Stimulated activated CD8-positive, alpha-beta memory T cell treated with anti-CD3 and anti-CD28 coated beads, Interleukin-15, amount 100 ng/mL, for 48 hours (primary cell): ENCODE measurements at places on chromosomes 6 and 20.
A peak's percentile ranks its signal among the peaks of the same experiment; 100 is the strongest.

DNA sequence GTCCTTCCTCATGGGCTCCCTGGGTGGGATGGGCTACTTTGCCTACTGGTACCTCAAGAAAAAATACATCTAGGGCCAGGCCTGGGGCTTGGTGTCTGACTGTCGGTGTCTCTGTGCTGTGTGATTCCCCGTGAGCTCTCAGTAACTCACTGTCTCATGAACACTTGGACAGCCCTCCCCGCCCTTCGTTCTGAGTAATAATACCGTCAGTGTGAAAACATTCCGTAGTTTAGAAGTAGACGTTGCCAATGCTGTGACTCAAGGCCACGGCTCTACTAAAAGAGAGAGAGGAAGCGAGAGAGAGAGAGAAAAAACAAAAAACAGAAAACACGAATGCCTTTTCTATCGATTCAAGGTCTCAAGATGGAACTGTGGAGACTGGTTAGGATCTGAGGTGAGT is 31.8 kb downstream of the FITM2 start:
- DNase-seq, result no peak

DNA sequence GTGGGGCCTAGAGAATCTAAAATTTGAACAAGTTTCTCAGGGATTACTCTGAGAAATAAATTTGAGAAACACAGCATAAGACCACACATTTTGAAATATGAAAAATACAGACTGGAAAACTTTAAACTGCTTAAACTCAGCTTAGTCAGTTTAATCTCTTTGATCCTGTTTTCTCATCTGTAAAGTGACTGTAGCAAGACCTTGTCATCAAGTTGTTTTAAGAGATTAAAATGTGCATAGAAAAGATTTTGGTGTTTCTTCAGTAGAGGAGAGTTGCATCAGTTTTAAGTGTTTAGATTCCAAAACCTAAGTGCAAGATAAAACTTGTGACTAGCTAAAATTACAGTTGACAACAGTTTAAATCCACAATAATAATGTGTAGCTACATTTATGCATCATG is 8.1 kb upstream of the BCKDHB start:
- DNase-seq, result no peak

DNA sequence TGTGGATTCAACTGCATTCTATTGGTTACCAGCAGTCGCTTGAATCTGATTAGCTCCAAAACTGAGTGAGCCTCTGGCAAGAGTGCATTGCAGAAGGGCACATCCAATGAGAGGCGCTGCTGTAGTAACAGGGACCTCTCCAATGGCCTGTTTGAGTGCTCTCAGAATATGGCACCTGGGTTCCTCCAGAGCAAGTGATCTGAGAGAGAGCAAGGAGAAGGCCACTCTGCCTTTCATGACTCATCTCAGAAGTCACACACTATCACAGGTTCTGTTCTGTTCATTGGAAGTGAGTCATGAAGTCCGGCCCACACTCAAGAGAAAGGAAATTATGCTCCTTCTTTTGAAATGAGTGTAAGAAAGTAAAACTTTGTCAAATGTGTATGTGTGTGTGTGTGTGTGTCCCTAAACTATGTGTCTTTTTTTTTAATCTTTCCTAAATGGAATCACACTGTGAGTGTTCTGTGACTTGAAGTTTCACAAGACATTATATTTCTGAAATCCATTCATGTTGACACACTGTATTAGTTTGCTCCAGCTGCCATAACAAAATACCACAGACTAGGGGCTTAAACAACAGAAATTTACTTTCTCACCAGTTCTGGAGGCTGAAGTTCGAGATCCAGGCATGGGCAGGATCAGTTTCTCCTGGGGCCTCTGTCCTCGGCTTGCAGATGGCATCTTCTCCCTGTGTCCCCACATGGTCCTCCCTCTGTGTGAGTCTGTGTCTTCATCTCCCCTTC is 138.3 kb upstream of the CDYL start:
- peak; percentile 18 for DNase-seq

DNA sequence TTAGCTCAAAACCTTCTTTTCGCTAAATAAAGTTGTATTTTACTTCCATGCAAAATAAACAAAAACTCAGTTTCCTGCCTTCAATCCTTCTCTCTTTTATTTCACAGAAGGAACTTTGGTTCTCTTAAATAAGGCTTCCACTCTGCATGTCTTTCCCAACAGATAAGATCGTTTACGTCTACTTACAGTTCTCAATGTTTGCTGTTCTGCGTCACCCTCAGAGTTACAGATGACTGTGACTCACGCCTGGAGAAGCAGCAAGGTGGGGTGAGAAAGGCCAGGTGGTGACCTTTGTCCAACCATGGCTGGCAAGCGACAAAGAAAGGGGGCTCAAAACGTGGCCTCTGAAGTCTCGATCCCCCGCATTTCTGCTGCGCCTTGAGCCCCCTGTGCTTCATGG is 51.4 kb upstream of the RPS6KA2 start:
- no peak for DNase-seq

DNA sequence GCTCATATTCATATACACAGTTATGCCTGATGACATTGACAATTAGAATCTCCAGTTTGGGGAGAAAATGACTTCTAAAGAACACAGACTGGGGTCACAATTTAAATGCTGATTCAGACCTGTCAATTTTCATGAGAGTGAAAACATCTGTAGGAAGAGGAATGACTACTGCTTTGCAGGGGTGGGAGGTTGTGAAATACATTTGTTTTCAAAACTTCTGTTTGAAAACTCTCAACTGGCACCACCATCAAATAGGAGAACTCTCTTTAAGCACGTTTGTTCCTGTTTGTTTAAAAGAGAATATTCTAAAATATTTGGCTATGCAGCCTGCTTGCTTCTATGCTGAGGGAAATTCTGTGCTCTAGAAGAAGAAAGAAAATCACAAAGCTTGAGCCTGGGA is 50.8 kb upstream of the ADGRF5 start:
- no peak for DNase-seq

- DNase-seq, result no peak
Measured at GRCh38 chr6:42615518-42615917, 51.7 kb downstream of the UBR2 start.

GRCh38 chr6:106059331-106059730 is 26.8 kb upstream of the PRDM1 start:
- DNase-seq, result no peak

GRCh38 chr6:107634324-107635056 is 144.6 kb downstream of the SOBP start:
- peak; percentile 18 for DNase-seq

- no peak for DNase-seq
Measured at GRCh38 chr6:74289884-74290283, 593.9 kb downstream of the CD109 start.

GRCh38 chr20:1184638-1185315 is at the start of gene TMEM74B:
Gene TMEM74B, minus strand, starts transcription at chr20:1184981. Its CDS starts 1,180 bp downstream, at chr20:1183801.
- no peak for DNase-seq

DNA sequence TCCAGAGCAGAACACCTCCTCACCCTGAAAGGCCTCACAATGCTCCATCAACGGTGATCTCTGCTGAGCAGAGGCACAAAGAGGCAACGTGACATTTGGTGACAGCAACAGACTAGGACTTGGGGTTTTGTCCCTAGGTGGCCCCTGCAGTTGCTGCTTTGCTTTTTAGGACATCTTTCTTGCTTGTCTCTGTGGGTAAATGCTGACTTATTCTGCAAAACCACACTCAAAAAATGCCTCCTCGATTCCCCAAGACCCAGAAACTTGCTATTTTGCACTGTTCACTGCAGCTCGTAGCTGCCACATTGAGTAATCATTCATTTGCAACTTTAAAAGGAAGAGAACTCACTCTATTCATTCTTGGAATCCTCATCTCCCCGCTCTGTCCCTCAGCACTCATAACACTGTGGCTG is 209.9 kb downstream of the LY86 start:
- peak; percentile 16 for DNase-seq

DNA sequence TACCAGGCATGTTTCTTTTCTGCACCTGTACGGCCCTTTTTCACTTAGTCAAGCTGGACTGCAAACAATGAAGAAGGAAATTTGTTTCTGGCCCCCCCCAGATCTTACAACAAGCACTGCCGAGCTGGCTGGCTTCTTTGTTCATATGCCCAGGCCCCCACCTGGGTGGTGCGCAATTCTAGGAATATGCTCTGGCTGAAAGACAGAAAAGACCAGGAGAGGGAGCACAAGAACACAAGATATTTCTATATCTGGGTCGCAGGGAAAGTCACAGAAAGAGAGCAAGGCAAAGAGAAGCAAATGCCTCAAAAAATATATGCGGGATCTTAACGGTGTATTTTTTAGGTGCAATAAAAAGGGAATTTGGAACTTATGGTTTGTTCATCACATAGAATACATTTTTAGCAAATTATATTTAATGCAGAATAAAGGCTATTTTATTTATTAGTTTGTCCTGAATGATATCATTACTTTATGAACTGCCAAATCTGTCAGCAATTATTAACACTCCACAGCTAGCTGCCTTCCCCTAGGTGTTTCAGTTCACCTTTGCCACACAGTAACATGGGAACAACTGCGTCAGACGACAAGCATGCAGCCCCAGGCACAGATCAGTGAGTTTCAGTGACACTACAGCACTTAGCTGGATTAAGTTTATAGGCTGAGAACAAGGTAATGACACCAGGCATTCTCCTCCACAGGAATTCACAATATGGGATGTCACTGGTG is 76.5 kb downstream of the GJA10 start:
- no peak for DNase-seq

GRCh38 chr6:102298051-102298450 is 904.5 kb downstream of the GRIK2 start:
- no peak for DNase-seq

GRCh38 chr20:37345339-37346235 is at the start of gene SRC:
Gene SRC, plus strand, starts transcription at chr20:37346140. Its CDS starts 38,014 bp downstream, at chr20:37384154.
- DNase-seq, result peak; percentile 6

- DNase-seq, result no peak
Measured at GRCh38 chr6:43283905-43284304, 14.2 kb upstream of the SLC22A7 start.

DNA sequence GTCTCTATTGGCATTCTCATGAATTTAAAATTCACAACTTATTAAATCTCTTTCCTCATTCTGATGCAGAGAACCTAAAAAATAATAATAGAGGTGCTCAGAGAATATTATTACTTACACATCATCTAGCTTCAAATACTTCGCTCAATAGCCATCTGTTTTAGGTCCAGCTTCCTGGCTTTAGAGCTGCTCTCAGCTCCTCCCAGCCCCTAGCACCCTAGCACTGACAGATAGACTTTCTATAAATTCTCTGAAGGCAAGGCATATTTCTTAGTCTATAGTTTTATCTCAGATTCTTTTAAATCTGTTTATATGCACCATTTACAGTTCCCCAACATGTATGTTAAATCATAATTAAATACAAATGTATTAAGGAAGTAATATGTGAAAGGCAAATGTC is 281.3 kb downstream of the PTPRK start:
- no peak for DNase-seq

DNA sequence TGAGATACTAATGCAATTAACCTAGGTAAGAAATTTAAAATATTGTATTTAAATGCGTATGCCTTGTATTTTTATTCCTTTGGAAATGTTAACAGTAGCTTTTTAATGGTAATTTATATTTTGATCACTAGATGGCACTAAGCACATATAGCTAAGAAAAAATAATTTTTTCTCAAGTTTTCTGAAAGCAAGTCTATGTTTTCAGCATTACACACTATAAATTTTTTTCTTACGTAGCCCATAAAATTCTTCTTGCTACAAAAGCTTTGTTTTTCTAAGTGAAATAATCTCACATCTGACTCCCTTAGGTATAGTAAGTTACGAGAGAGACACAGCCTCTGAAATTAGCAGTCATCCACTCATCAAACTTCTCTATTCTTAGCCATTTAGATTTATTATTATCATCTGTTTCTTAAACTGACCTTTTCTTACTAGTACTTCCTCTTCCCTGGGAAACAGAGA is 35.7 kb downstream of the TSPYL4 start:
- no peak for DNase-seq

DNA sequence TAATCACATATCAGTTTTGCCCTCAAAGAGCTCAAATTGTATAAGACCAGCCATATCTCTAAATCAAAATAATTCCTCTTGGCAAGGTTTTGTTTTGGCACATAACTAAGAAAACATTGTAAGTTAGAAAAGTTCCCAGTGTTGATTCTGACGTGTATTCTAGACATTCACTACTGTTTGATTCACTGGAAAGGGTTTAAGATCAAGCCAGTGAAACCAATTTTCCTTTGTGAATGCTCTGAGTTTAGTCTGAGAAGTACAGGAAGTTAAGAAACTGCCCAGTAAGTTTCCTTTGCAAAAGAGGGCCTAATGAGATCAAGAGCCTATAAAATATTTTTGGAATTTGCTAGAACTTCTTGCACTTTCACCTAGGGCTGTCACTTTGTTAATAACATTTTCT is 143.0 kb downstream of the FNDC1 start:
- no peak for DNase-seq

DNA sequence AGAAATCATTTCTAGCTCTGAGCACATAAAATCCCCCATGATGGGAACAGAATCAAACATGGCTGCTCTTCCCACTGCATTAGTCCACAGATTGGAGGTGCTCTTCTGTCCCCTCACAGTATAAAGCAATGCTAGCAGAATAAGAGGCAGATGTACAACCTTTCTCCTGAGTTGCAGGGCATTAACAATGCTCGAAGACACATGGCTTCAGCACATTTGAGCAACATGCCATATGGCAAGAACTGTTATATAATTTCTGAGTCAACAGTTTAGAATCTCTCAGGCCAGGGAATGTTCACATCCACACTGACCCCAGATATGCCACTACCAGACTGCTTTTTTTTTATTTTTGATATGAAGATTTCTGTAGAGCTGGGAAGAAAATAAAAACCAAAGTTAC is 119.6 kb downstream of the KIF13A start:
- DNase-seq, result no peak

GRCh38 chr6:154619146-154619545 is 108.7 kb upstream of the CNKSR3 start:
- no peak for DNase-seq

- no peak for DNase-seq
Measured at GRCh38 chr20:31870726-31871617, 538 bp downstream of the TTLL9 start.

DNA sequence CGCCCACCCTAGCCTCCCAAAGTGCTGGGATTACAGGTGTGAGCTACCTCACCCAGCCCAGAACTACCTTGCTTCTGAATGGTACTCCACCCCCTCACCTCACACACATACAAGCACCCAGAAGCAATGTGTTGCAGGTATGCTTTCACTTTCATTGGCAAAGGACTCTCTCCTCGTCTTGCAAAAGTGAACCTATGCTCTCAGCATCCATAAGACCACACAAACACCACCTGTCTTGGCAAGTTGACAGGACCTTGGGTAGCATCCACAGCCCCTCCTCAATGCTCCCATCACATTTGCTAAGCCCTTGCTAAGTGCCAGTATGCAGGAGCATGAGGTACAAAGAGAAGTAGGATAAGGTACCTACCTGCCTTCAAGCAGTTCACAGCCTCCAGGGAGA is 3.7 kb downstream of the KIF13A start:
- no peak for DNase-seq

DNA sequence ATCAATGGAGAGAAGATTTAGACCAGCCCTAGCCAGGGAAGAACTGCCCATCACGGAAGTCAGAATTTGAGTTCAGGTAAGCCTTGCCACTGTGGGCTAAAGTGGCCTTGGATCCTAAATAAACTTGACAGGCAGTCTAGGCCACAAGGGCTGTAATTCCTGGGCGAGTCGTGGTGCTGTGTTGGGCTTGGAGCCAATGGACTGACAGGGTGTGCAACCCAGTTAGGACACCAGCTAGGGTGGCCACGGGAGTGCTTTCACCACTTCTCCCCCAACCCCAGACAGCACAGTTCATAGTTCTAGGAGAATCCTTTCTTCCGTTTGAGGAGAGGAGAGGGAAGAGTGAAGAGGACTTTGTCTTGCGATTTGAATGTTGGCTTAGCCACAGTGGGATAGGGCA is 422.4 kb downstream of the DOK5 start:
- DNase-seq, result no peak

- DNase-seq, result no peak
Measured at GRCh38 chr6:36204068-36204753, 7.7 kb downstream of the BRPF3 start.

GRCh38 chr6:99270826-99271225 is 78.6 kb downstream of the FAXC start:
- DNase-seq, result no peak
